ENCODE measurements at places on chromosomes 4 and X.
A peak's percentile ranks its signal among the peaks of the same experiment; 100 is the strongest.

DNA sequence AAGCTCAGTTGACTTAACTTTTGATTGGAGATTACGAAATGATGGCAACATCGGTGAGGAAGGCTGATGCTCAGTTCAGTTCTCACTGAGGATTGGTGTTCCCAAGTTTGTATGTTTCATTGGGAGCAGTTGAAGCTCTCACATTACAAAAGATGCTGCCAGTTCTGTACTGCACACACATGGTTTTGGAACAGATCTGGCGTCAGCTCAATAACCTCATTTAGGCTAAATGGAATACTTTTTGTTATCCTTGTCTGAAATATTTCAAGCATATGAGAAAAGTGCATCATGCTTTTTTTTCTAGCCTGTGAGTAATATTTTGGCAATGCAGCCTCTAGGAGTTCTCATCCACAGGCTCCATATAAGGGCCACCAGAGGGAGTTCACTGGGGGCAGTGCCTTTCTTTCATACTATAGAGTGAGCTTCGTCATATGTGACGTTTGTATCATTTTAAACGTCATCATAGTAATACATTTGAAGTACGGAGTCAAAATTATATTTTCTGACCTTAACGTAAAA lies 4.1 kb downstream of the ENPEP start:
- no peak for DNase-seq
- H3K4me1 ChIP-seq = no peaks in the 10 kb centered on the region
- H3K27me3 ChIP-seq = no peaks in the 10 kb centered on the region
- H3K27ac ChIP-seq = no peak overlapping the region
- no peak overlapping the region for H3K4me3 ChIP-seq
- no peaks in the 10 kb centered on the region for H3K36me3 ChIP-seq

DNA sequence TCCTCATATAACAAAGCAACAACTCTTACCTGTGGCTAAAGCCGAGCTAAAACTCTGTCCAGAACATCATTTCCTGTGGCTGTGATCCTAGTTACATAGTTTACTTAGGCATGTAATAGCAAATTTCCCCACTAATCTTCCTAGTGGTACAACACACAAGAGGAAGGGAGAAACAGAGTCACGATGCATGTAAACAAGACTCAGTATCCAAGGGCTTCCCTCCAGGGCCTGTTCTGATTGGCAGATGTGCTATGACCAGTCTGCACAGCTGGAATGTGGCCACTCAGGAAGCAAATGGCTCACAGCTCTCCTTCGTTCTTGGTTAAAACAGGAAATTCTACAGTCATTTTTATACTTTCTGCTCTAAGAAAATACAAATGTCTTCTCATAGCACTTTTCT lies 49.2 kb upstream of the PRSS48 start:
- no peak for DNase-seq
- H3K4me1 ChIP-seq = peaks cover 42% of the 10 kb centered on the region
- H3K27me3 ChIP-seq = no peaks in the 10 kb centered on the region
- no peaks in the 10 kb centered on the region for H3K36me3 ChIP-seq
- peak overlapping the region; percentile 82 for H3K27ac ChIP-seq

DNA sequence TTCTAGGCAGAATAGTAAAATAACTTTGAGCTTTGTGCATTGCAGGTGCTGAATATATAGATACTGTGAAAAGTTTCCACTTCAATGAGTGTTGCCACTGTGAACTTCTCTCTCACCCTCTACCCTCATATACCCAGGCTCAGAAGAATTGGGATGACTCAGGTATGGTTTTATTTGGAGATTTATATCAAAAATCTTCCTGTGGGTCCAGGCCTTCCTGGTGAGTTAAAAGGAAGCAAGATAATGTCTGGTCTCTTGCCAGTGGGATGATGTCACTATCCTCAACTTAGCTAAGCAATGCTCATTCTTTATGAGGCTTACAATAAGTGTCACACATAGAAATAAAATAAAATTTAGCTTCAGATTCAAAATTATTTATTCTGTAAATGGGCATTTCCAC lies 153.3 kb upstream of the TENT5D start:
- no peaks in the 10 kb centered on the region for H3K36me3 ChIP-seq
- H3K4me1 ChIP-seq = no peaks in the 10 kb centered on the region
- H3K4me3 ChIP-seq = no peak overlapping the region
- no peak for DNase-seq

DNA sequence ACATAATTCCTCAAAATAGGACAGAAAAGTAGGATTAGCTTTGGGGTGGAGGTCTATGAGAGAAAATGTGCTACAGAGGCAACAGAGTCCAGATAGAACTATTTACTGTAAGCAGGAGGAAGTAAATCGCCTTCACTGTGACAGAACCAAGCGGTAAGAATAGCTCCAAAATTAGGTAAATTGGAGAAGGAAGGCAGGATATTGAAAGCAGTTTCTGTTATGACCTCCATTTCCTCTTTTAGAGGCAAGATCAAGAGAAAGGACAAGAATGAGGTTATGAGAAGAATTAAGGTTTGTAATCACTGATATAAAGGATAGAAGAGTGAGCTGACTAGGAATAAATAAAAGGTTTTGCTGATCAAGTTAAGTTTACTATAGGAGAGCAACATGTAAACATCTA lies 44.1 kb upstream of the NEUROG2 start:
- DNase-seq = no peak
- no peaks in the 10 kb centered on the region for H3K27me3 ChIP-seq
- no peaks in the 10 kb centered on the region for H3K4me1 ChIP-seq
- no peak overlapping the region for H3K4me3 ChIP-seq

- H3K4me1 ChIP-seq = no peaks in the 10 kb centered on the region
- H3K27me3 ChIP-seq = no peaks in the 10 kb centered on the region
- no peak for DNase-seq
Measured at GRCh38 chr4:90357117-90357710, 230.0 kb downstream of the CCSER1 start.

Data from vagina (tissue), 2 donors.